ENCODE measurements at places on chromosomes 6 and 20.

DNA sequence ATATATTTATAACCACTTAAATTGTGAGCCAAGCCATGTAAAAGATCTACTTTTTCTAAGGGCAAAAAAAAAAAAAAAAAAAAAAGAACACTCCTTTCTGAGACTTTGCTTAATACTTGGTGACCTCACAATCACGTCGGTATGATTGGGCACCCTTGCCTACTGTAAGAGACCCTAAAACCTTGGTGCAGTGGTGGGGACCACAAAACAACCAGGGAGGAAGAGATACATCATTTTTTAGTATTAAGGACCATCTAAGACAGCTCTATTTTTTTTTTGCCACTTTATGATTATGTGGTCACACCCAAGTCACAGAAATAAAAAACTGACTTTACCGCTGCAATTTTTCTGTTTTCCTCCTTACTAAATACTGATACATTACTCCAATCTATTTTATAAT lies 22.9 kb downstream of the PRDM1 start:
- no peak for DNase-seq

DNA sequence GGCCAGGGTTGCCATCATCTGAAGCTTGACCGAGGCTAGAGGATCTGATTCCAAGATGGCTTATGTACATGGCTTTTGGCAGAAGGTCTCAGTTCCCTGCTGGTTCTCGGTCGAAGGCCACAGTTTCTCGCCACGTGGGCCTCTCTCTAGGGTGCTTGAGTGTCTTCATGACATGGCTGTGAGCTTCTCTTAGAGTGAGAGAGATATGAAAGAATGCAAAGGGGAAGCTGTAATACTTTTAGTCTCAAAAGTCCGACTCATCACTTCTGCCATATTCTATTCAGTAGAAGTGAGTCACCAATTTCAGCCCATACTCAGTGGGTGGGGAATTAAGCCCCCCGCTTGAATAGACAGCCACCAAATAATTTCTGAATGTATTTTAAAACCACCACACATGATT lies 94.2 kb downstream of the UTRN start:
- no peak for DNase-seq

DNA sequence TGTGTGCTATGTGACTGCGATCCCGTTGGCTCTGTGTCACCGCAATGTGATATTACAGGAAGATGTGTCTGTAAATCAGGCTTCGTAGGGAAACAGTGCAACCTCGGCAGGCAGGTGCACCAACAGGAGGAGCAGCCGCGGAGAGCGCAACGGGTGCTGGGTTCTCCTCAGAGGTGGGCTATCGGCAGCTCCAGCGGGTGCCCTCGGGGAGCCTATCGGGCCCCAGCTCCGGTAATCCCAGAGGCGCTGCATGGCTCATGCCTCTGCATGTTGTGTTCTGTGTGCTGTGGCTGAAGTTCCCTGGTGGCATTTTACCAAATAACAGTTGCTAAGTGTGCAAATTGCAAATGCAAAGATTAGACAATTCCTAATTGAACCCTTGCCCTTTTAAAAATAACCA lies 409.9 kb downstream of the LAMA2 start:
- no peak for DNase-seq

DNA sequence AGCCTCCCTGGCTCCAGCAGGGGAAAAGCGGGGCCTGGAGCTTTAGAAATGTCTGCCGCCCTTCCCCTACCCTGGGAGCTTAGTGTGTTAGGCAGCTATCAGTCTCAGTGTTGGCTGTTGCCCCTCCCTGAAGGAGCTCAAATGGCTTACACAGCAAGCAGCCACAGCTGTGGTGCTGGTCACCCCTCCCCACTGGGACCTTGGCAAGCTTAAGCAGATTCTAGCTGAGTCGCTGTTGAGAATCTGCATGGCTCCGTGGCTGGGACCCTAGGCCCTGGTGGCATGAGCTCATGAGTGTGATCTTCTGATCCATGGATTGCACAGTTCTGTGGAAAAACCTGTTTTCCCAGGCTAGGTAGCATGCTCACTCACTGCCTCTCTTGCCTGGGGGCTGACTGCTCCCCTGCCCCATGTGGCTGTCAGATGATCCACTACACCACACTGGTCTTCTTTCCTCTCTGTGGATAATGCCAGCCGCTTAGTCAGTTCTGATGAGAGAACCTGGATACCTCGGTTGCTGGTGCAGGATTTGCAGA lies 714.0 kb downstream of the MAFB start:
- no peak for DNase-seq

DNA sequence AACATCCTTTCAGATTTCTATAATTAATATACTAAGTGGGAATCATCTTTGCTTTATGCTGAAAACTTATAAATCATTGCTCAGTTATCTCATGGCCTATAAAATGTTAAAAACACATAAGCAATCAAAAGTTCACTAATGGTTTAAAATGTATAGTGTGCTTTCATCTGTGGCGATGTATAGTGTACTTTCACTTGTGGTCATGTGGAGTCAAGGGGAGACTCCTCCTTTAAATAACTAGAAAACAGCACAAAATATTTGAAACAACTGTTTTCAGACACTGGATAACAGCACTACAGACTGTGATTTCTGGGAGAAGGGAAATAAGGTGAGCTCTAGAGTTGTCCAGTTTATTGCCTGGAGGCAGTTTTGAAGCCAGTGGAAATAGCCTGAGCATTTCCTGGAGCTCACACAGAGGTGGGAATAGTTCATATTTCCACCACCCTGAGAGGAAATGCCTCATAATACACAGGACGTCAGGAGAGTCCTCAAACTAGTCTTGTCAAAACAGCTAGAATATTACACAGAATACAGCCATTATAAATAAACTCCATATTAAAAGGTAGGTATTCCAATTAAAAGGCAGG lies 89.4 kb downstream of the CEP162 start:
- no peak for DNase-seq
